H1 (cell line): ENCODE measurements at places on chromosomes 3 and 15.
A peak's percentile ranks its signal among the peaks of the same experiment; 100 is the strongest.

DNA sequence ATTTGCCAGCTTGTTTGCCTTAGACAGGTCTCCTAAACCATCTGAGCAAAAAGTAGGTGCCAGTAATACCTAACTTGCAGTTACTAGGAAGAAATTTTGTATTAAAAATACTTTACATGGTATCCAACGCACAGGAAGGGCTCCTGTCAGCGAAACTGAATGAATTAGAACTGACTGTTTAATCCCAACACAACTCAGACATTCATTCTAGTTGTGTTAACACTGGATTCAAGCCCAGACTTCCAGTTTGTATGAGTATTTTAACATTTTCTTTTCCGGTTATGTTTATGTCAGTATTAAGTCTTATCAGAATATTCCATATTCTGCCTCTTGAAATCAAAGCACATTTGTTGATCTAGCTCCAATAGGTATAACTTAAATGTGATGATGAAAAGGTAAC, 82.0 kb upstream of the SOX2 start:
- no peak for DNase-seq

- DNase-seq = peak; percentile 76
Observed at GRCh38 chr15:90869601-90870353, 1.4 kb downstream of the FURIN start.

GRCh38 chr15:26882112-26882511, 15.2 kb downstream of the GABRA5 start:
- no peak for DNase-seq

DNA sequence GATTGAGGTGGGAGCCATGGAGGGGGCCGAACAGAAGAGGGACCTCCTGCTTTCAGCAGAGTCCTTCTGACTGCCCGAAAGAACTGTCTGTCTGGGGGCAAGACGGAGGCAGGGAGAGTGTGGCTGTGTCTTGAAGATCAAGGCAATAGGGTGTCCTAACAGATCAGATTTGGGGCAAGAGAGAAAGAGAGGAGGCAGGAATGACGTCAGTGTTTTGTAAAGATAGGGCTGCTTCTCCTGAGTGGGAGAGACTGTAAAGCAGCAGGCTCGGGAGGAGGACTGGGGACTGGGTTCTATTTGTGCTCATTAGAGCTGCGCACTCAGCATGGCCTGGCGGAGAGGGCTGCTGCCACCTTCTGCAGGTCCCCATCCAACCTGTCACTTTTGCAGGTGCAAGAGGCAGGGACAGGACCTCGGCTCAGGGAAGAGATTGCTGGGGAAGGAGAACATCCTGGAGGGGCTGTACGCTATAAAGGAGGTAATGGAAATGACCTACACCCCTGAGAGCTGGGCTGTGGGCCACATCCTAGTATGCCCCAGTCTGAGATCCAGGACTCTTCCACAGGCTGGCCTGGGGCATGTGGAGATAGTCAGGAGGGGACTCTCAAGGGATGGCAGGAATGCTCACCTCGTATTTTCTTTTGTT, 29.0 kb upstream of the FGD5 start:
- DNase-seq = no peak

- no peak for DNase-seq
Observed at GRCh38 chr3:127964053-127964452, 49.0 kb downstream of the KBTBD12 start.
